D721Med (cell line): ENCODE measurements at places on chromosomes 6 and 20.

GRCh38 chr6:35216412-35216732 is 2.6 kb downstream of the SCUBE3 start:
- no peak for DNase-seq

GRCh38 chr20:35274172-35275092 is 3.5 kb downstream of the MMP24OS start:
- DNase-seq: no peak

DNA sequence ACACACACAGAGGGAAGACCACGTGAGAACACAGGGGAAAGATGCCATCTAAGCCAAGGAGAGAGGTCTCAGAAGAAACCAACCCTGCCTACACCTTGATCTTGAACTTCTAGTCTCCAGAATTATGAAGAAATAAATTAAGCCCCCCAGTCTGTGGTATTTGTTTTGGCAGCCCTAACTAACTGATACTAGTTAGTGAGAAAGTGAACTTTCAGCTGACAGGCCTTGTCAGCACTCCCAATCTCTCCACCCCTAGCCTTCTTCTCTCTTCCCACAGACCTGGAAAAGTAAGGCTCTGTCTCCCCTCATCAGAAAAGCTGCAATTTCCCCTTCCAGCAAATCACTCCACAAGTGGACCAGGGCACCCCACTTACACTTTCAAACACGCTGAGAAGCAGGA is 108.6 kb upstream of the CDYL start:
- no peak for DNase-seq

DNA sequence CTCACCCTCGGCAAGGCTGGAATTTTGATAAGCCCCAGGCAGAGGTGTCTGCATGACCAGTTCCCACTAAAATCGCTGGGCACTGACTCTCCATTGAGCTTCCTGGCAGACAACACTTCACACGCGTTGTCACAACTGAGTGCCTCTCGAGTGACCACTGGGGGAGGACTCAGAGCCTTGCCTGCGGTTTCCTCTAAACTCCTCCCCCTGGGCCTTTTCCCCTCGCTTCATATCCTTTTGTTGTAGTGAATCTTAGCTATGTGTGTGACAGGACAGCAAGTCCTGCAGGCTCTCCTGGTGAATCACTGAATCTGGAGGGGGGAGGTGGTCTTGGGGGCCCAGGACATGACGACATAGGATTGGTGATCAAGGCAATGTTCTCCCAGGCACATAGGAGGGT is 670.8 kb downstream of the PRKN start:
- no peak for DNase-seq

GRCh38 chr6:37168811-37169495 is 999 bp upstream of the PIM1 start:
- no peak for DNase-seq

GRCh38 chr6:106281661-106282060 is 43.9 kb downstream of the ATG5 start:
- DNase-seq: no peak

- DNase-seq: no peak
Measured at GRCh38 chr6:156376091-156376490, 401.1 kb upstream of the ARID1B start.

GRCh38 chr6:72035966-72036365 is 149.6 kb downstream of the RIMS1 start:
- DNase-seq: no peak

GRCh38 chr6:65064844-65065243 is 642.2 kb downstream of the EYS start:
- no peak for DNase-seq

DNA sequence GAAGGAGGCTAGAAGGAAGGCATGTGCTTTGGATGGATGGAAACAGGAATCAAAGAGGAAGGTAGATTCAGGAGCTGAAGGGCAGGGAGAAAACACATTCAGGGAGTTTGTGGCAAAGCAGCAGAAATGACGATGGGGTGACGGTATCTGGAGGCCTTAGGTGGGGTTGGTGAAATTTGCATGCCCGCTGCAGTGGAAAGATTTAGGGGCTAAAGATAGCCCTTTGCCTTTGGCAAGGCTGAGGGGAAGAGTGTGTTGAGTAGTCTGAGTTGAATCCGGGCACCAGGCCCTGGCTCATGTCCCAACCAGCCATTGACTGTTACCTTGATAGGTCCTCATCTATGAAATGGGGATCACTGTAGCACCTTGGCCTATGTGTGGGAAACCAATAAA is 1.3 kb downstream of the GZF1 start:
- DNase-seq: no peak

DNA sequence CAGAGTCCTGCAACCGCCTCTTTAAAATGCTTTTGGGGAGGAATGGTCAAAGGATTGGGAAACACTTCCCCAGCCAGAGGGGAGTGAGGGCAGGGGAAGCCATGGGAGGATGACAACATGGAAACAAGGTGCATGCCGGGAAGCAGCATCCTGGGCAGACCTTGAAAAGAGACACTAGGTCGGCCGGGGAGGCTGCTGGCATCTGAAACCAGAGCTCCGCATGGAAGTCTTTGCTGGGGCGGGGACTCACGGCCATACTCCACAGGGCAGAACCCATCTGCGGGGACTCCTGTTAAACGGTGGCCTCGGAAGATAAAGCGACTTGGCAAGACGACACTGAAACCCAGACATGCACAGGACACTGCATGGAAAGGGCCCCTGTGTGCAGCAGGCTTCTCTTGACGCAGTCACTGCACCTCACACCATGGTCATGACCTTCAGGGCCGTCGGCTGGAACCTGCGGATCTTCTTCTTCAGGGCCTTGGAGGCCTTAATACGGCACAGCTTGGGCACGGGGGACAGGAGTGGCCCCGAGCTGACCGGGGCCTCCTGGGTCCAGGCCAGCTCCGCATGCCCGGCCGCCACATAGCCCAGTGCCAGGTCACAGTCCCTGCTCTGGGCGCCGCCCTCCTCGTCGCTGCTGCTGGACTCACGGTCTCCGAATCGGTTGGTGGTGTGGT is 12.4 kb downstream of the DACT2 start:
- DNase-seq: no peak

DNA sequence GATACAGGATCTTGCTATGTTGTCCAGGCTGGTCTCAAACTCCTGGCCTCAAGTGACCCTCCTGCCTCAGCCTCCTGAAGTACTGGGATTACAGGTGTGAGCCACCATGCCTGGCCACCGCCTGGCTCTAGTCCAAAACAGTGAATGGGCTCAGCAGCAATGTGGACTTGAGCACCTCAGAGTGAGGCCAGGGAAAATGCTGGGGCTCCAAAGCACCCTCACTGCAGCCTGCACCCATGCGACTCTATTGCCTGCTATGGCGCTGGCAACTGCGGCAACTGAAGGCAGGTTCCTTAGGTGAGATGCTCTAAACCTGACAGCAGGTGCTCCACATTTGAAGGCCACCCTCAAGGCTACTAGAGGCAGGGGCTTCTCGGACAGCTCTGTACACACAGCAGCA is 26.5 kb downstream of the MAP1LC3A start:
- DNase-seq: no peak

DNA sequence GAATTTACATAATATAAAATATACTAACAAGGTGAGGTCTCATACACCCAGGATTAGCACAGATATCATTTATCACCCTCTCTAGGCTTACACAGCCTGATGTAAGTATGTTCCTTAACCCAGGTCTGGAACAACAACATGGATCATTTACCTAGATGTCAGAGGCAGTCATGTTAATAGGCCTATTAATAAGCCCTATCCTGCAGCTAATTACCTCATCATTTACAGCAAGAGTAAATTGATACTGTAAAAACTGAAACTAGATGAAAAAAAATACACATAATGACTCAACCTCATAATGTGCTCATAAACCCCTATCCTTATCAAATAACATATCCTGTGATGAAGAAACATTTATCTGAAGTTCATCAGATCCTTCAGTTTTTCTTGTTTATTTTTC is 334.3 kb upstream of the MANEA start:
- DNase-seq: no peak

DNA sequence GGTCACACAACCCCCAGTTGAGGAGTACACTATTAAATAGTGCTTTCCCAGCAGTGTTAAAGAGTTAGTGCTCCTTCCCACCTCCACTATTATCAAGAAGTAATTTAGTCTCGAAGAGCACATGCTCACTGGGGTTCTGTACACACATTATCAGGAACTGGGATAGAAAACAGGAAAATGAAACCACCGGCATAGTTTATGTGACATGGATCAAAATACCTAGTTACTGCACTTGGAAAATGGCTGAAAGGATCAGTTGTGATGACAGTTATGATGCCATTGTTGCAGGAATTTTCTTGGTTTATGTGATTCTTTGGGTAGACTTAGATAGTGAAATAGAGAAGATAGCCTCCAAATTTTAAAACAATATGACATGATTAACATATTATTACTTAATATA is 152.9 kb downstream of the AKAP7 start:
- DNase-seq: no peak

DNA sequence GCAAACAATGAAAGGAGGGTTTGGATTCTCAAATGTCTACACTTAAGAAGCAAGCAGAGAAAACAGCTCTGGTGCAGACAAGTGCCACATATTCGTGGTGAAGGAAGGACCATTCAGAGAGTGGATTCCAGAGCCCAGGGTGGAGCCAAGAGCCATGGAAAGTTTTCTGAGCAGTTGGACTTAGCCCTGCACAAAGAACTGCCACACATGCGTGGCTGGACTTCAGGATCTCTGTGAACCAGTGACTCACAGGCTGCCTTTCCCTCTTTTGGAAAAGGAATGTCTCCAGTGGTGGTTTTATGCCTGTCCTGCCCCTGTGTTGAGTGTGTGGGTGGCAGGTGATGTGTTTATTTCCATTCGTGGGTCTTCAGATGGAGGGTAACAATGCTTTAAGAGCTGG is 489.5 kb downstream of the CDH26 start:
- DNase-seq: no peak

GRCh38 chr6:40106840-40107239 is 172.6 kb upstream of the MOCS1 start:
- DNase-seq: no peak

- no peak for DNase-seq
Measured at GRCh38 chr6:118896339-118897136, 2.6 kb downstream of the ASF1A start.

GRCh38 chr20:40276301-40276700 is 412.7 kb downstream of the MAFB start:
- no peak for DNase-seq

DNA sequence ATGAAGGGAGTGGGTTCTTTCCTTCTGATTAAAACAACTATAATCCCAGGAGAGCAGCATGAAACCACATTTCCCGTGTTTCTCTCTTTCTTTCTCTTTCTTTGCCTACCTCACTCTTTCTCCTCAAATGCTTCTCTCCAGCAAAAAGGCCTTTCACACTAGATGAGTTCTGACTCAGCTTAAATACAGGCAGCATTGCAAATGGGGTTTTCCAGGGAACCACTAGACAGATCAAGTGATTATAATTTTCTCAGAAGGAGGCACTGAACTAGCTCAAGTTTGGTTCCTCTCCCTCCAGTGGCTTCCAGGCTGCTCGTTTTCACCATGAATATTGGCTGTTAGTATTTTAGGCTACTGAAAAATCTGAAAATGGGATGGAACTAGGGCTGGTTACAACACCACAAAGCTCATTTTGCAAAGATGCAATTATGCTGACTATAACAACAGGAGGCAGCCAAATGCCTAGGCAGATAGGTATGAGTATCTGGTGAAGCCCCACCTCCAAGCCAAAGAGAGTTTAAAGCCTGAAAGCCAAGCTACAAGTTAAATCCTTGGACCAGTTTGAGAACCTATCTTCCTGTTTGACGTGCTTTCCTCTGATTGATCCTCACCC is 260.0 kb downstream of the MMUT start:
- no peak for DNase-seq

DNA sequence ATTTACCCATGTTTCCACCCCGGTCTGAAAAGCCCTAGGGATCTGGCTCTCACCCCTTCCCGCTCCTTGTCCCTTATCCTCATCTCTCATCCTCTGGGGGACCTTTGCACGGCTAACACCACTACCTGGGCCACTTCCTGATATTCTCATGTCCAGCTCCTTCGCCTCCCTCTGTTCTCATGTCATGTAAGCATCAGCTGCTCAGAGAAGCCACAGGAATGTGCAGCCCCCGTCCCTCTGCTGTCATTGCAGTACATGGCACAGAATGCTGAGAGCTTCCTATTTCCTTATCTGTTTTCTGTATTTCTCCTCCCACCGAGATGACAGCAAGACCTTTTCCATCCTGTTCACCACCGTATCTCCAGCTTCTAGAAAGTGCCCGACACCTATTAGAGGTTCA is 102.4 kb downstream of the MTHFD1L start:
- no peak for DNase-seq

GRCh38 chr6:47152666-47153403 is 110.7 kb upstream of the ADGRF1 start:
- no peak for DNase-seq

DNA sequence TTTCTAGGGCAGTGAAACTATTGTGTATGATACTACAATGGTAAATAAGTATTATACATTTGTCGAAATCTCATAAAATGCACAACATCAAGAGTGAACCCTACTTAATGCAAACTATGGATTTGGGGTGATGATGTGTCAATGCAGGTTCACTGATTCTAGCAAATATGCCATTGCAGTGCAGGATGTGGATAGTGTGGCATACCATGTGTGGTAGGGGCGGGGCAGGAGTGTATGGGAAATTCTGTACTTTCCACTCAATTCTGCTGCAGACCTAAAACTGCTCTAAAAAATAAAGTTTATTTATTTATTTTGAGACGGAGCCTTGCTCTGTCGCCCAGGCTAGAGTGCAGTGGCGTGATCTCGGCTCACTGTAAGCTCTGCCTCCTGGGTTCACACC is 44.3 kb downstream of the ABHD12 start:
- DNase-seq: no peak

DNA sequence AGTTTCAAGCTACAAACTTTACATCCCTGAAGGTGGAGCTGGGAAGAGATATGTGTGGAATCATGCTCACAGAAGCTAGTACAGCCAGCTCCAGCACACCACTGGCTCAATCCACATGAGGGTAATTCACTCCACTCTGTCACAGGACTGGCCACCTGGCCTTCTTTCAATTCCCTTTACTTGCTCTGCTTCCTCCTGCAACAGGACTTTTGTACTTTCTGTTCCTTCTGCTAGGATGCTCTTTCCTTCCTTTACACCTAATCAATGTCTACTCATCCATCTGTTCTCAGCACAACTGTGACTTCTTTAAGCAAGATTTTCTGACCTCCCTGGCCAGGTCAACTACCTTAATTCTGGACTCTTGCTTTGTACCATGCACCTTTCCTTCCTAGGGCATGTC is 39.4 kb upstream of the MYB start:
- DNase-seq: no peak

GRCh38 chr20:57586370-57586793 is 25.5 kb downstream of the PCK1 start:
- no peak for DNase-seq

GRCh38 chr6:3749977-3750316 is 1.6 kb downstream of the PXDC1 start:
- DNase-seq: no peak

- DNase-seq: no peak
Measured at GRCh38 chr6:36757206-36757605, 59.6 kb downstream of the RAB44 start.

DNA sequence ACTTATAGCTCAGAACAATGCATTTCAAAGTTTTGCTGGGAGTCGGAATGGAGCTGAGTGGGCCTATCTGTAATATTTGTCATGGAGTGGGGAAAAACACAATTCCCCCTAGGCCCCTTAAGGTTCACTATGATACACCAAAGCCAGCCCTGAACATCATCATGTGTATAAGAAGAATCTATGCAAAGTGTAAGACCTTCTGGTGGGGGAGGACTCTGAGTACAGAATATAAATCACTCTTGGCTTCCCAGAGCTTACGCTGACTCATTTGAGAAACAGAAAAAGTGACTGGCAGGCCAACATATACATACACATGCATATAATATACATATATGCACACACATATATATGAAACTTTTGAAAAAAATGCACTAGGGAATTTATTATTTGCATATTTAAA is 54.1 kb upstream of the UBR2 start:
- DNase-seq: no peak
